ENCODE measurements at places on chromosomes 1 and 21.

- DNase-seq: no peak
Measured at GRCh38 chr1:37420456-37420855, 53.9 kb upstream of the ZC3H12A start.

GRCh38 chr1:115873184-115873583, 32.3 kb upstream of the NHLH2 start:
- no peak for DNase-seq

DNA sequence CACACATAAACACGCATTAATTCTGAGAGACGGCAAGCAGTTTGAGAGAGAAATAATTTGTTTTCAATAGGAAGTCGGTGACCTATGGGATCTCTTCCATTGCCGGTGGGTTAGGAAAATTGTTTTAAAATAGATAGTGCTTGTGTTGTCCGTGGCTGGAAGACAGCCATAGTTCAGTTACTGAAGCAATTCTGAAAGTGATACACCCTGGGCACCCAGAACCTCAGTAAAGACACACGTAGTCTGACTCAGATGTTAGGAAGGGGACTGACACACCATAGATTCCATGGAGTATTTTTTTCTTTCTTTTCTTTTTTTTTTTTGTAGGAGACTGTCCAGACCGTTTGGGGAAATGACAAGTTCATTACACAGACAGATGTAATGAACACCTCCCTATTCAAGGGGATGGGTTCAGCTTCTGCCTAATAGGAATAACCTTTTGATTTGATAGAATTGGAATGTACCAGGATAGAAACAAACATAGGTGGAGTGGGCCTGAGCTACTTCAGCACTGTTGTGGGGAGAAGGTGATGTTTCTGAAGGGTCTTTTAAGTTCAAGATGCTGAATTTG, 1.6 kb downstream of the C1orf21 start:
- DNase-seq: no peak

DNA sequence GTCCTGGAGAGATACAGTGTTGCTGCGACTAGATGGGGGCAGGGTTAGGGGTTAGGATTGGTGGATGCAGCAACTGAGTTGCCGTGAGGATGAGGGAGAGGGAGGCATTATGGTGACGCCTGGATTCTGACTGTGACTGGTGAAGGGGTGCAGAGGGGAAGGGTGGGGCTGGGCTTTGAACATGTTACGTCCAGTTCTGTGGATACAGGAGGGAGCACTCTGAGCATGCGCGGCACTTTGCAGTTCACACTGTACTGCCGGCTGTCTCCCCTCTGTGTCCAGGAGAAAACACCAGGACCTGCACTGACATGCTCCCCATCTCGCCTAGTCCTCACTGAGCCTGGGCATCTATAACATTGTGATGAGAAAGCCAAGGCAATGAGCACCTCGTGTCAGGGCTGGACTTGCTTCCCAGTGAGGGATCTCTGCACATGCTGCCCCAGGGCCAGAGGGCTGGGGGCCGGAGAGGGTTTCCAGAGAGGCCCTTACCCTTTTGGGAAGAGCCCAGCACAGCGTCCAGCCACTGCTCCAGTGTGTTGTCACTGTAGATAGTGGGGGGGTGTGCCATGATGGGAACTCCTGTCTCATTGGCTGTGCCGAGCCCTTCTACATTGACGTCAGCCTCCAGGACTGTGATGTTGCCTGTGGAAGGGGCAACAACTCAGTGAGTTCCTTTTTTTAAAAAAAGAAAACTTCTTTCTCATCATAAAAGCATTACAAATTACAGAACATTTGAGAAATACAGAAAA, 7.6 kb downstream of the FAM151A start:
- DNase-seq: no peak

GRCh38 chr1:204438628-204439027, 27.0 kb upstream of the PPP1R15B start:
- DNase-seq: no peak

GRCh38 chr1:82321794-82322193, 521.1 kb downstream of the ADGRL2 start:
- DNase-seq: no peak

DNA sequence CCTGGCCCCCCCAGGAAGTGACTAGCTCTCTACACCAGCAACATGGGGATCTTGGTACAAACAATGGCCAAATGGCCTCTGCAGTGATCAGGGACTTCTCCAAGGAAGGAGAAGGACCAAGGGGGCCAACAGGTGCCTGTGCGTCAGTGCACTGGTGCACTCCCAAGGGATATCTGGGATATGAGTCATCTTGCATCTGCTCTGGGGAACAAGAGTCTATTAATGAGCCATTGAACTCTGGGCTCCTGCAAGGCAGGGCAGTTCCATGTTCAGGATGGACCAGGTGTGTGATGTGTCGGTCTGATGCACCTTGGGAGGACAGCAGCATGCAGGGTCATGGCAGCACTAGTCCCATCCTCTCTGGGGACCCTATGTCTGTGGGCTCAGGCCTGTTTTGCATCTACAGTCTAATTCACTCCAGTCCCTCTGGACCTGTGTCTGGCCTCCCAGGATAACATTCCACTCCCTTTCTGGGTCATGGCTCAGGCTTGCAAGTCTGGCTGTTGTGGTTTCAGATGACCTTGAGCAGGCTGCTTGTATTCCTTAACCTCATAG, 125.3 kb downstream of the TRABD2B start:
- no peak for DNase-seq

DNA sequence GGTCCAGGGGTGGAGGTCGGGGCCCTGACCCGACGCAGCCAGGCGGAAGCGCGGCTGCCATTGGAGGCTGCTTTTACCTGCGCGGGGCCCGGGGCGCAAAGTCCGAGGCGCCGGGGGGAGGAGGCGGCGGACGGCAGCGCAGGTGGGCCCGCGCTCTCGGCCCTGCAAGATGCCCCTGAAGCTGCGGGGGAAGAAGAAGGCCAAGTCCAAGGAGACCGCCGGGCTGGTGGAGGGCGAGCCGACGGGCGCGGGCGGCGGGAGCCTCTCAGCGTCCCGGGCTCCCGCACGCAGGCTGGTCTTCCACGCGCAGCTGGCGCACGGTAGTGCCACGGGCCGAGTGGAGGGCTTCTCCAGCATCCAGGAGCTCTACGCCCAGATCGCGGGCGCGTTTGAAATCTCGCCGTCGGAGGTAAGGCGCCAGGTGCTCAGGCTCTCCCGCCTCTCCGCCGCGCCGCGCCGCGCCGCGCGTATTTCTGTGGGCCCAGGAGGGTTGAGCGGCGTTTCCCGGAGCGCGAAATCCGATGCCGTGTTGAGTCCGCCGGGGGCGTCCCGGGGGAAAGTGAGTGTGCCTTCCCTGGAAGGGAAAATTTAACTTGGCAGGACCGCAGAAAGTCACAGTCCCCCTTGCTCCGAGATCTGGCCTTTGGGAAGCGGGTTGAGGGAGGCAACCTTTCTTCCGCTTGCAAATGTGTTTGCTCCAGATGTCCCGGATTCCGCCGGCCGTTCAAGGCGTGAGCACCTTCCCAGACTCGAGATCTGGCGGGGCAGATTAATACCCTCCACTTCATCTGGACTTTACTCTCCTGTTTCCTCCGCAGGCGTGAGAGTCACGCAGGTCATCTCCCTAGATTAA, at the start of gene GIPC2:
TSS of gene GIPC2 (plus strand) at position 41 of the 853 bp plus-strand sequence. CDS start at position 170, 129 bp downstream.
- no peak for DNase-seq

DNA sequence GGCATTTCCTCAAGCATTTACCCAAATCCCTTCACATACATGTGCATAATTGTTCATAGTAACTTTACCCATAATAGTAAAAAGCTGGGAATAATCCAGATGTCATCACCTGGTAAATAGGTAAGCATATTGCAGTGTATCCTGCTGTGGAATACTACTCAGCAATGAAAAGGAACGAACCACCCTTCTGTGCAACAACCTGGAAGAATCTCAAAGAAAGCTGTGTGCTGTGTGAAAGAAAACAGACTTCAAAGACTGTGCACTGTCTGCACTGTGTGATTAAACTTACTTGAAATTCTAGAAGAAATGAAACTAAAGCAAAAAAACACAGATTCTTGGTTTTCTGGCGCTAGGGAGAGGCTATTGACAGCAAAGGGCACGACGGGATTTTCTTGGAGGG, 13.5 kb downstream of the TFF2 start:
- no peak for DNase-seq

DNA sequence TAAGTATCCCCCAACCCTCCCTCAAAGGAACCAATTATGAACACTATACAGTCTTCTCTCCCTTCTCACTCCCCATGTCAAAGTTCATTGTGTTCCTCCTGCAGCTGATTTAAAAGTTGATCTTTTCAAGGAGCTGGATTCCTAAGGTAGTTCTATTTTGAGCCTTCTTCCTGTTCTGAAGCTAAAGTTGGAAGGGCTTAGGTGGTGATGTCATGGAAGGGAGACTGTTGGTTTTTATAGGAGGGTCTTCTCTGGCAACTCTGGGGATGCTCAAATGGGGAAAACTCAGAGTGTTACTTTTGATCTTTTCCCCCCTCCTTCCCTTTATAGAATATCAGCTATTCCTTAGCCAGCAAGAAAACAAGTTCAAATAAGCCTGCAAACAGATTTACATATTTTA, 83.0 kb upstream of the AK4 start:
- no peak for DNase-seq

GRCh38 chr21:30437010-30437565, 3.0 kb upstream of the KRTAP15-1 start:
- DNase-seq: no peak

GRCh38 chr1:1510912-1511532, 940 bp upstream of the ATAD3A start:
- DNase-seq: no peak

- no peak for DNase-seq
Measured at GRCh38 chr1:185207170-185207569, 50.2 kb downstream of the SWT1 start.

GRCh38 chr1:154323493-154323892, 1.8 kb upstream of the ATP8B2 start:
- DNase-seq: no peak

- no peak for DNase-seq
Measured at GRCh38 chr1:9892563-9893528, 17.2 kb downstream of the CTNNBIP1 start.

DNA sequence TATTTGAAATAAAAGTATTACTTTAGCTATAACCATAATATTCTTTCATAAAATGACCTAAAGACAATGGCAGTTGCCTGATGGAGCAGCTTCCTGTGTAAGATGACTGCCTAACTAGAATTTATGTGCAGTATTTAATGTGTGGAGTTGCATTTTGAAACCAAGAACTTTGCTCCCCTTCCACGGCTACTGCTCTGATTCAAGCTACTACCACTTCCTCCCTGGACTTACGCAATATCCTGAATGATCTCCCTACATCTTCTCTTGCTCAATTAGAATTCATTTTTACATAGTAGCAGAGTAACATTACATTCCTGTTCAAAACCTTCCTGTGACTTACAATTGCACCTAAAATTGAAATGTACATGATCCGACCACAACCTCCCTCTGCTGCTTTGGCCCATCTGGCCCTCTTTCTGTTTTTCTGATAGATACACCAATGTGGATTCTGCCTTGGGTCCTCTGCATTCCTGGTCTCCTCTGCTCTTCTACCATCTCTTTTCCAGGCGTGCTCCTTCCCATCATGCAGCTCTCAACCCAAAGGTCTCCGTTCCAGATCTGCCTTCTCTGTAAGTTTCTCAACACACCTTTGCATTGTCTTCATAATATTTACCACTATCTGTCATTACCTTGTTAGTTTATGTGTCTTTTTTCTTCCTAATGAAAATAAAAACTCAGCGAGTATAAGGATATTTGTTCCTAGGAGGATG, 47.4 kb upstream of the USP25 start:
- no peak for DNase-seq

DNA sequence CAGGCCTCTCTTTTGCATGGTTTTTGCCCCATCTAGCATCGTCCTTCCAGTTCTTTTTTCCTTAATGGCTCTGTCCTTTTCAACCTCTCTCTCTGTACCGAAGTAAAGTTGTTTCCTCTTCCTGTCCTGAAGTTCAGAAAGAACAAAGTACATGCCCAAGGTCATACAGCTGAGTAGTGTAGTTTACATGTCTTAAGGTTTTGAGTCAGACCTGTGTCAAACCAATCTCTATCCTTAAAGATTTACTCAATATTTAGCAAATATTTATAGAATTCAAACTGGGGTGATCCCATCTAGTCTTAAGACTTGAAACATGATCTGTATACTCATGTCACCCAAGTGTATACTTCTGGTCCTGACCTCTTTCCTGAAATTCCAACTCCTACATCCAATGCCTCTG, 118.7 kb upstream of the SGIP1 start:
- no peak for DNase-seq

Data from activated CD4-positive, alpha-beta T cell treated with anti-CD3 and anti-CD28 coated beads for 1 hour (primary cell).